ENCODE measurements at places on chromosomes 11 and 22. TPM values are rescaled to one million over a fixed set of nuclear protein-coding genes. Genes with fewer than 3 reads are reported as not detected.

P2RY6 gene
- 0.15 TPM for polyA plus RNA-seq

SUN2 gene
- polyA plus RNA-seq: 10.2 TPM

DNHD1 gene
- polyA plus RNA-seq: 7.6 TPM

ALDH3B2 gene
- polyA plus RNA-seq: not detected

MUC2 gene
- polyA plus RNA-seq: not detected

INSC gene
- not detected for polyA plus RNA-seq

CD3D gene
- 0.44 TPM for polyA plus RNA-seq

ACTN3 gene
- 0.03 TPM for polyA plus RNA-seq

UBASH3B gene
- 10.4 TPM for polyA plus RNA-seq

OR51E2 gene
- not detected for polyA plus RNA-seq

E2F8 gene
- 2.5 TPM for polyA plus RNA-seq

ANKK1 gene
- 0.05 TPM for polyA plus RNA-seq

PKDREJ gene
- not detected for polyA plus RNA-seq

C22orf31 gene
- not detected for polyA plus RNA-seq

FTH1 gene
- 1,229 TPM for polyA plus RNA-seq

GRK3 gene
- polyA plus RNA-seq: 1.9 TPM

KCNE3 gene
- not detected for polyA plus RNA-seq

OR2AT4 gene
- polyA plus RNA-seq: not detected

HMOX1 gene
- polyA plus RNA-seq: 13.7 TPM

TENM4 gene
- 6.0 TPM for polyA plus RNA-seq

MPZL2 gene
- 6.2 TPM for polyA plus RNA-seq

MSANTD2 gene
- polyA plus RNA-seq: 6.4 TPM

TMEM138 gene
- polyA plus RNA-seq: 82.2 TPM

ACP2 gene
- 15.9 TPM for polyA plus RNA-seq

SCGB1D2 gene
- not detected for polyA plus RNA-seq

EMID1 gene
- polyA plus RNA-seq: 0.71 TPM

JRKL gene
- 3.8 TPM for polyA plus RNA-seq

SNX32 gene
- polyA plus RNA-seq: 0.81 TPM

BAIAP2L2 gene
- polyA plus RNA-seq: 0.13 TPM

GATD1 gene
- polyA plus RNA-seq: 86.2 TPM

CFAP68 gene
- polyA plus RNA-seq: 36.7 TPM

PHOX2A gene
- 75.6 TPM for polyA plus RNA-seq

C11orf87 gene
- polyA plus RNA-seq: 0.49 TPM

ENDOD1 gene
- 18.4 TPM for polyA plus RNA-seq

CSF2RB gene
- not detected for polyA plus RNA-seq

PLAAT3 gene
- 44.0 TPM for polyA plus RNA-seq
